HL-60 (cell line): ENCODE measurements at places on chromosomes 1 and 21.

DNA sequence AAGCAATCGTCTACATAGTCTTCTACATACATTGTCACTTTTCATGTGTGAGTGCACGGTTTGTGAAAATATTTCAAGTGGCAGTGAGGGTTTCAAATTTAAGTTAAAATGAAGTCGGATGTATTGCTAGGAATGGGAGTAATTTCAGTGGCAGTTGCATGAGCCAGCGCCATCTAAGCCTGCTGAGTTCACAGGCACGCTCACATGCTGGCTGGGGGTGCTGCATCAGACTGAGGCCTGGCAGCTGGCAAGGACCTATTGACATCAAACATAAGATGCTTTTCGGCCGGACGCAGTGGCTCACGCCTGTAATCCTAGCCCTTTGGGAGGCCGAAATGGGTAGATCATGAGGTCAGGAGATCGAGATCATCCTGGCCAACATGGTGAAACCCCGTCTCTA, 80.7 kb downstream of the UBE4B start:
- DNase-seq, result no peak

GRCh38 chr1:29500651-29501050, 264.3 kb downstream of the PTPRU start:
- DNase-seq, result no peak

GRCh38 chr1:218665221-218665620, 320.1 kb downstream of the TGFB2 start:
- DNase-seq, result no peak

GRCh38 chr1:25891606-25892005, 14.6 kb downstream of the STMN1 start:
- no peak for DNase-seq

DNA sequence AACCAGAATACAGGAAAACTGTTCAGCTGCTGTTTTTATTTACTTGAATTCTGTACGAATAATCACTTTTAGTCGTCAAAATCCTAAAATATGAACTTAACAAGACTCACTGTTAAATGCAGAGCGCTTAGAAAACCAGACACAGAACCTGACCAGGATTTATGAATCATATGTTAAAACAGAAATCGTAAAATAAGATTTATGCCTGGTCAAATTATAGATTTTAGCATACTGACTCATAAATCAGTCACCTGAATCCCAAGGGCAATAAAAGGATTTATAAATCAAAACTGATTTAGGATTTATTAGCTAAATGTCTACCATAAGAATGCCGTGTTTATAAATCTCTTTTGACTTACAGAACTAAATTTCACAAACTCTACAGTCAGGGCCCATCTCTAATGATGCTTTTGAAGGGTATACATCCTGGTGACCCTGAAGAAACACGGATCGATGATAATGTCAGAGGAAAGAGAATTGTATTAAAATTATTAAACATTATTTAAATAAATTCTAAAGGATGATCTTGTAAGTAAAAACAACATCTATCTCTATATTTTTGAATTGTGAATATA, 28.8 kb downstream of the CYYR1 start:
- no peak for DNase-seq

DNA sequence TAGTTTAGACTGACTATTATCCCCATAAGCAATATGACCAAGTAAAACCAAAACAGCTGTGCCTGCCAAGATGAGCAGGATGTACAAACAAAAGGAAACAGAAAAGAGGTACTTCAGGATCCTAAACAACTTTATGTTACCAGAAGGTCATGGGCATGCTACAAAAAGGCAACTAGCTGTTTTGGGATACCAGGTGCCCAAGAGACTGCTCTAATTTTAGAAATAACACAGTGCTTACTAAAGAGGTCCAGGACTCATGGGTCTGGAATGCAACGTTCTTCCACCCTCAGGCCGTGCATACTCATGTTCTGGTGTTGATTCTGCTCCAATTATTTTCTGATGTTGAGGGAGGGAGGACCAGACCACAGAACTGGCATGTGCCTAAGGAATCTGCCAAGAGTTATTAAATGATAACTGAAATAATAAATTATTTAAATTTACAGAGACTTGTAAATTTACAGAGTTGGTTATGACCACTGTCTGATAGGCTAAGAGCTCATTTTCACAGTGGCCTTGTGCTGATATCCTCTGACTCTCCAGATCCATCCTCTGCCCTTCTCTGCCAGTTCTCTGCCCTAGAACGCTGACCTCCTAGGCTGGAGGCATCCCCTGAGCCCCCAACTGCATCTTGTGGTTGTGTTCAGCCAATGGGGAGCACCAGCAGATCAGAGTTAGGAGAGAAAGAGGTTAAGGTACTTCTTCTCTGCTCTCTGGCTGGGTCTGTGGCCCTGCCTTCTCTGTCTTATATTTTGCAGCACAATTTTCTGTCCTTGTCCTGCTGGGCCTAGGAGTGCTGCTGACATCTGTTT, 37.7 kb upstream of the BCL10 start:
- no peak for DNase-seq

DNA sequence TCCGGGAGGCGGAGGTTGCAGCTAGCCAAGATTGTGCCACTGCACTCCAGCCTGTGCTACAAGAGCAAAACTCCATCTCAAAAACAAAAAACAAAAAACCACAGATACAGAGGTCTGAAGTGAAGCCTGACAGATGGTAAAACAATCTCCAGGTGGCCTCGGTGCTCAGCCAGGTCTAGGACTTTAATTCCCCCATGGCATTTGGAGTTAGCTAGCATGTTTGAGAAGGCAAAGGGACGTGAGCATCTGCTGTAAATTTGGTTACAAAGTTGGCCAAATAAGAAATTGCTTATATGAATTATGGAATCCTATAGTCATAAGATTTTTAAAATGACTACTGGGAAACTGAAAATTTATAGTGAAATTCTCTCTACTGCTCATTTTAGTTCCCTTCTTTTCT, 98.3 kb upstream of the FMN2 start:
- DNase-seq, result no peak

- DNase-seq, result no peak
Observed at GRCh38 chr1:119987112-119987511, 82.3 kb downstream of the NOTCH2 start.

DNA sequence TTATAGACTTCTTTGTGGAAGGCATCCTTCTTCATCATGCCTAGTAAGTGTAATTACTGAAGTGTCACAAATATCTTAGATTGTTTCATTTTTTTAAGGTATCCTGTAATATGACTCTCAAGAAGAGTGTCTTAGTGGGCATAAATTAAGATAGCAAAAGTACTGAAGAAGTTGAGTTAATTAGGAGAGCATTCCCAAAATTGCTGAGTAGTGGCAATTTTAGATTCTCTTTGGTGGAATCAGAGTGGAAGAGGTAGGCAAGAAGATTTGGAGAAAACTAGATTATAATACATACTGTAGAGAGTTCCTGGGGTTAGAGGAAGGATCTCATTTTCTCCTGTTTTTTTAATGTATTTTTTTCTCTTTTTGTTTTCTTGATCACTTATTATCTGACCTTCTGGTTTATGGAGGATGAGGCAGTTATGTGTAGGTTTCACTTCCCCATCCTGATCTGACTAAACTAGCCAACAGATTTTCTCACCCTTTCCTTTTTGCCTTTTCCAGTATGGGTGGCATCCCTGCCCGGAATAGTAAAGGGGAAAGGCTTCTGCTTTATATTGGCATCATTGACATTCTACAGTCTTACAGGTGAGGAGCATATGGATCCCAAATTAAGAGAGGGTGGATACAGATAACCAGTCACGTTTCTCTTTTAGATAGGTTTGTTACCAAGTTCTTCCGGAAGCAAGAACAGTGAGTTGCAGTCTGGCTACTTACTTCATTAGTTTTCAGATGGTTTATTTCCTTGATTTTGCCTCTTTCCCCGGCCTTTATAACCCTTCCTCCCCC, 16.7 kb upstream of the PSMD4 start:
- DNase-seq, result no peak

DNA sequence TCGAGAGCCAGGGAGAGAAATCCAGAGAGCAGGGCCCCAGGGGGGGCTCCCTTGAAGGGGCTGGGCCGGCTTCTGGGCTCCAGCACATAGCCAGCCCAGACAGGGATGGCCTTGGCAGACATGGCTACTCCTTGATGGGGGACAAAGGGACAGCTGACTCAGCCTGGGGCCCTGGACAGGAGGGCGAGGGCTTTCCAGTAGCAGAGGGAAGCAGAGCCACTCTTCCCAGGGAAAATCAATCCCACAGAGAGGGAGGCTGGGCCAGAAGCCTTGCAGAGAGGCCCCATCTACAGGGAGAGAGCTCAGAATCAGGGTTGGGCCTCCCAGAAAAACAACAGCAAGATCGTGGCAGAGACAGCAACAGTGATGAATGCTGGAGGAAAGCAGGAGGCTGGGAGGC, 15.6 kb downstream of the IGFN1 start:
- no peak for DNase-seq

DNA sequence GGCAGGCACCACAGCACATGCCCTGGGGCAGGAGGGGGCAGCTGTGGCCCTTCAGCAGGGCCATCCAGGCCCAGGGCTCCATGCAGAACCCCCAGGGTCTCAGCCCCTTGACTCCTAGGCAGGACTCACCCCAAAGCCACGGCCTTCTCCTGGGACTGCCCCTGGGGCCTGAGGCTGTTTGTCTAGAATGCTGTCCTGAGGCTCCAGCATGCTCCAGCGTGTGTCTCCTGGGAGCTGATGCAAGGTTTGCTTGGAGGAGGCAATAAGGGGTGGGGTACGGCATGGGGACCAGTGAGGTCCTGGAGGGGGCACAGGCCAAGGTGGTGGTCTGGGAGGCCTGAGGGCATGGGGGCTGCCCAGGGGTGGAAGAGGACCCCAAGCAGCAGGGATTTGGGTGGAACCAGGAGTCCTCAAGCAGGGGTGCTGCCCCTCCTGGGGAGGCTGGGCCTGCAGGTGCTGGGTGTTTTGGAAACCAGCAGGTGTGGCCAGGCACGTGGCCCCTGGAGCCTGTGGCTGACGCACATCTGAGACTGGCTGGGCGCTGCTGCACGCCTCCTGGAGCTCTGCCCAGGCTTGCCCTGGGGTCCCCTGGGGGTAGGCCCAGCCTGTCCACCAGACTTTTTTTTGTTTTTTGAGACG, 7.8 kb upstream of the CALML6 start:
- DNase-seq, result no peak

- DNase-seq, result no peak
Observed at GRCh38 chr1:168476588-168477385, 67.0 kb downstream of the XCL2 start.

DNA sequence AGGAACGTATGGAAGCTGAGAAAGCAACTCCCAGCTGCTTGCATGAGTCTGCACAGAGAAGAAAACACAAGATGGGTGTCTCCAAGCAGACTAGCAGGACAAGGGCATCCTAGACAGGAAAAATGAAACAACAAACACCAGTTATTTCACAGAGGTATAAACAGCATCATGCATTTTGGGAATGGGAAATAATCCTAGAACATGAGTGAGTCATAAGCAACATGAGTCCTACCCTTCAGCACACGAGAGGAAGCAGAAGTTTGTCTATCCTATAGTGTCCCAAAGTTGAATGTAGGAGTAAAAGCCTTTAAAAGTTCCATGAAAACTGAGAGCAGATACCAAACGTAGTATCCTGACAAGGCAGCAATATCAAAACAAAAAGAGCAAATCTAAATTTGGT, 11.3 kb upstream of the FRRS1 start:
- DNase-seq, result no peak

DNA sequence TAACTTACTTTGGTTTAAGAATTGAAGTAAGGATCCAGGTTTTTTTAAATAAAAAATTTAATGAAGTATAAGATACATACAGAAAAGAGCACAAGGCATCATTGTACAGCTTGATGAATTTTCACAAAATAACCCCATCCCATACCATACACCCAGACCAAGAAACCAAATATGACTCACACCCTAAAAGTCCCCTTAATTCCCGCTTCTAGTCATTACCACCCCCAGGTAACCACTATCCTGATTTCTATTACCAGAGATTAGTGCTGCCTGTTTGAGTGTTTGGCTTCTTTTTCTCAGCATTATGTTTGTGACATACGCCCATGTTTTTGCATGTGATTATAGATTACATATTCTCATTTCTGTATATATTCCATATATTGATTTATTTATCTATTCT, 98.5 kb upstream of the HIVEP3 start:
- DNase-seq, result no peak

DNA sequence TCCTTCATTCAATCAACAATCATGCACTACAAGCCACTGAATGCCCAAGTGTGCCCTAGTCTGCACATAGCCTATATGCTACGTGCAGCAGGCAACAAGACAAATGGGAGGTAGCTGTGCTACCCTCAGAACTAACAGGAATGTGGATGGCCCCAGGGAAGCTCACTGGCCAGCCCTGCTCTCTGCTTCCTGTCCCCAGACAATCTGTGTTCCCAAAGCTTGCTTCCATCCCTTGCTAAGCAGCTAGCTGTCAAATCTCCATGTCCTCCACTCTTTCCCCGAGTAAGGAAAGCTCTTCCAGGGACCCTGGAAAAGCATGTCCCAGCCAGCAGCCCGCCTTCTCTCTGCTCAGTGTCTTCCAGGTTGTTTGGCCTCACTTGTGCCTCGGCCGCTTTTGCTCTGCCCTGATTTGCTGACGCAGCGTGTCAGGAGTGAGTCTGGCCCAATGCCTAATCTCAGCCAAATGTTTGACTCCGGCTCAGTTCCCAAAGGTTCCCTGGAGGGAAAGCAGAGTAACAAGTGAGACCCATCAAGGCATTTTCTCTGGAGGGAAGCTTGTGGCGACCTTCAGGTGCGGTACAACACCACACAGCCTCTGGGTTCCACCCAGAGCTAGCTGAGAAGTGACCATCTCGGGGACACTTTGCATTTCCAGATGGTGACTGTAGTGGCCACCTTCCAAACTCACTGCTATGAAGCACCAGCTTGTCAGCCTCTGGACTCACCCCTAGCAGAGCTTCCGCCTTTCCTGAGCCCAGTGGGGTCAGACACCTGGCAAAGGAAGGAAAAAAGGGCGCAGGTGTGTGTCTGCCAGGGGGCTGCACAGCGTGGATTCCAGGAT, 243.4 kb downstream of the RHOU start:
- DNase-seq, result no peak

DNA sequence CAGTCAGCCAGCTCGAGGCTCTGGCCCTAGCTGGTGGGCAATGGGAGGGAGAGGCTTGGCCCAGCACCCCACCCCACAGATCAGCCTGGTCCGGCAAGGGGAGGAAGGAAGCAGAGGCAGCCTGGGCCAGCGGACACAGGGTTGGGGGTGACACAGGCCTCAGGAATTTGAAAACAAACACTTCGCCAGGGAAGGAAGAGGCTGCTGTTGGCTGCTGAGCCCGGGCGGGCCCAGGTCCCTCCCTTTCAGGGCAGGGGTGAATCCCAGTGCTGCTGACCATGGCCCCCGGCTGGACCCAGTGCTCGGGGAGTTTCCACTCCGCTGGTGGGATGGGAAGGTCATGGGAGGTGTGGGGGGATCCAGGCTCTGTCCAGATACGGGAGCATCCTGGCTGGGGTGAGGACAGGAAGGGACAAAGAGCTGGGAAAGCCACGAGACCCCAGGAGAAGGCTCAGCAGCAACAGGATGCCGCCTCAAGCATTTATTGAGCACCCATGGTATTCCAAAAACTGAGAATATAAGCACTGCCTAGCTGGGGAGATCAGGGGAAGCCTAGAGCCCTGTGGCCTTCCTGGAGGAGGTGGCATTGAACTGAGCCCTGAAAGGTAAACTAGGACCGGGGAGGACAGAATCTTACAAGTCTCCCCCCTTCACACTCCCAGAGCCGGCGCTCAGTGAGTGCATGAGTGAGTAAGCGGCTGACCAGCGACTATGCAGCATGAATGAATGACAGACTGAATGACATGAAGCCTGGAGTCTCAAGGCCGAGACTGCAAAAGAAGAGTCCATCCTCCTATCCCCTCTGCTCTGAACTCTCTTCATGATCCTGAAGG, 26.2 kb upstream of the EPHA2 start:
- DNase-seq, result no peak
